ENCODE measurements at places on chromosomes 4 and X.

DNA sequence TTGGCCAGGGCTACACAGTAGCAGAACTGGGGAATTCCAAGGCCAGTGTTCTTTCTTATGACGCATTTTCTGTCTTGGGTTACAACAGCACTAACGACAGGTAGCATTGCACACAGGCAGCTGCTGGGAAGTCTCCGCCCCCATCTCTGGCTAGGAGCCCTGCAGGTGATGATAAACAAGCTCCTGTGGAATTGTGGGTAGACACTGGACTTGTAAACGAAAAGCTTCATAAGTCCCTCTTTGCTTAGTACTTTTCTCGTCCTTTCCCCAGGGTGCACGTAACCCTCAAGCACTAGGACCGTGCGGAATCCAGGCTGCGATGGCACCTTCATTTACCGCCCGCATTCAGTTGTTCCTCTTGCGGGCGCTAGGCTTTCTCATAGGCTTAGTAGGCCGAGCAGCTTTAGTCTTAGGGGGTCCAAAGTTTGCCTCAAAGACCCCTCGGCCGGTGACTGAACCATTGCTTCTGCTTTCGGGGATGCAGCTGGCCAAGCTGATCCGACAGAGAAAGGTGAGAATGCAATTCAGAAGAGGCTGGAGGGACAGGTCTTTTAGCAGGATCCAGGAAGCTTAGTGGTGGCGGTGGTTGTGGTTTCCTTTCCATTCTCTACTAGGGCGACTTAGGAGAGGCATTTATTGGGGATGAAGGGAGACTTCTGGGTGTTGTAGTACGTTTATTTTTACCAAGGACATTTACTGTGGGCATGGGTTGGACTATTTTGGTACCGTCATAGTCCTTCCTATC, at the start of gene FAAH2:
Gene FAAH2 (plus strand): TSS at position 200 of the 745 bp plus-strand sequence. CDS start 120 bp downstream, at position 320.
- no peak for DNase-seq

- no peak for DNase-seq
Observed at GRCh38 chrX:72236841-72237240, 2.0 kb downstream of the ERCC6L start.

GRCh38 chr4:41148292-41148691, 66.0 kb downstream of the APBB2 start:
- DNase-seq, result no peak

DNA sequence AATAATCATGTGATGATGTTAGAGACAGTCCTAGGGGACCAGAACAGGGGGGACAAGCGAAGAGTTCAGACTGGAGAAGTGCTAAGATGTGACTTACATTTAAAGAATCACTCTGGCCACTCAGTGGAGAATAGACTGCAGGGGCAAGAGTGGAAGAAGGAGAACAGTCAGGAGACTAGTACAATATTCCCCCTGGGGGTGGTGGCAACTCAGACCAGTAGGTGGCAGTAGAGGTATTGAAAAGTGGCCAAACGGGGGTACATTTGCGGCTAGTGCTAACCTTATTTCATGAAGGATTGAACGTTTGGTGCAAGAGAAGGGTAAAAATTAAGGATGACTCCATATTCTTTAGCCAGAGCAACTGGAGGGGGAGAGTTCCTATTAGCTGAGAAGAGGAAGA, 2.7 kb upstream of the BMX start:
- DNase-seq, result no peak

DNA sequence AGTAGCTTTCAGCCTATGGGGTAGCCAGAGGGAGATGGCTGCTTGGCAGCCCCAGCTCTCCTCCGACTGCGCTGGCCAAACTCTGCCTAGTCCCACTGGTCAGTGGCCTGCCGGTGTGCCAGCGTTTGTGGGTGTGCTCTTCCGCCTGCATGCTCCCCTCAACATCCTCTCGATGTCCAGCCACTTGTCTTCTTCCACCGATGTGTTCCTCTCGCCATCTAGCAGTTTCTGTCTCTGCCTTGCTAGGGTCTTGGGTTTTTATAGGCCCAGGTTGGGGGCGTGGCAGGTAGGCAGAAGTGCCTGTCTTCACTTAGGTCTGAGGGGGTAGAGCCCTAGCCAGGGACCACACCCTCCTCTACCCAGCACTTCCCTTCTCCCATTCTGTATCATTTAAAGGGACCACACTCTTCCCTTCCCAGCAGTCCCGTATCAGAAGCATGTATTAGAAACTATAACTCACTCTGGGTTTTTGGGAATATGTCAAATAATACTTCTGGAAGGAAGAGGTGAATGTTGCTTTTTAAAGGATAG, 124.4 kb downstream of the KDM6A start:
- no peak for DNase-seq

GRCh38 chr4:76689145-76689817, 208.7 kb downstream of the SOWAHB start:
- no peak for DNase-seq

DNA sequence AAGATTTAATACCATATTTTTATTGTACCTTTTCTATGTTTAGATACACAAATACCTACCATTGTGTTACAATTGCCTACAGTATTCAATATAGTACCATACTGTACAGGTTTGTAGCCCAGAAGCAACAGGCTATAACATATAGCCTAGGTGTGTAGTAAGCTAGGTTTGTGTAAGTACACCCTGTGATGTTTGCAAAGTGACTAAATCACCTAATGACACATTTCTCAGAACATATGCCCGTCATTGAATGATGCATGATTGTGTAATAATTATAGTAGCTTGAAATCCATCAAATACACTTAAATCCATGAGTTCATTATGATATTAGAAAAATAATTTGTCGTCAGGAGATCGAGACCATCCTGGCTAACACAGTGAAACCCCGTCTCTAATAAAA, 30.8 kb downstream of the GAB3 start:
- DNase-seq, result no peak

DNA sequence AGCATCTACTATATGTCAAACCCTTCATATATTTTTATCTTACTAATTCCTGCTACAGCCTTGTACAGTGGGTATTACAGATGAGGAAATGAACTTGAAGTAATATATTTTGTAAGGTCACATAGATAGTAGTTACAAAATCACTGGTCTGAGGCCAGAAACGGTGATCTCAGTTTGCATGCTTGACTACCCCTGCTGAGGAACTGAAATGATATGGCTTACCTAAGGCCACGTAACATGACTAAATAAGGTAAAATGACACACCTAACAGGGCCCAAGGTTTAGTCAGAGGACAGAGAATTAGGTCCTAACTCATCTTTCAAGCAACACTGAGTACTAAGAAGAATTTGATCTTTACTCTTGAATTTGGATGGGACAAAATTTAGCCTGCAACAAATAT, 1.5 kb upstream of the COMMD8 start:
- DNase-seq, result no peak

- DNase-seq, result no peak
Observed at GRCh38 chrX:68999931-69000330, 165.3 kb downstream of the PJA1 start.

- DNase-seq, result peak; percentile 57
Observed at GRCh38 chr4:54281054-54281766, 52.1 kb downstream of the PDGFRA start.
